ENCODE measurements at places on chromosomes 1 and 21.

DNA sequence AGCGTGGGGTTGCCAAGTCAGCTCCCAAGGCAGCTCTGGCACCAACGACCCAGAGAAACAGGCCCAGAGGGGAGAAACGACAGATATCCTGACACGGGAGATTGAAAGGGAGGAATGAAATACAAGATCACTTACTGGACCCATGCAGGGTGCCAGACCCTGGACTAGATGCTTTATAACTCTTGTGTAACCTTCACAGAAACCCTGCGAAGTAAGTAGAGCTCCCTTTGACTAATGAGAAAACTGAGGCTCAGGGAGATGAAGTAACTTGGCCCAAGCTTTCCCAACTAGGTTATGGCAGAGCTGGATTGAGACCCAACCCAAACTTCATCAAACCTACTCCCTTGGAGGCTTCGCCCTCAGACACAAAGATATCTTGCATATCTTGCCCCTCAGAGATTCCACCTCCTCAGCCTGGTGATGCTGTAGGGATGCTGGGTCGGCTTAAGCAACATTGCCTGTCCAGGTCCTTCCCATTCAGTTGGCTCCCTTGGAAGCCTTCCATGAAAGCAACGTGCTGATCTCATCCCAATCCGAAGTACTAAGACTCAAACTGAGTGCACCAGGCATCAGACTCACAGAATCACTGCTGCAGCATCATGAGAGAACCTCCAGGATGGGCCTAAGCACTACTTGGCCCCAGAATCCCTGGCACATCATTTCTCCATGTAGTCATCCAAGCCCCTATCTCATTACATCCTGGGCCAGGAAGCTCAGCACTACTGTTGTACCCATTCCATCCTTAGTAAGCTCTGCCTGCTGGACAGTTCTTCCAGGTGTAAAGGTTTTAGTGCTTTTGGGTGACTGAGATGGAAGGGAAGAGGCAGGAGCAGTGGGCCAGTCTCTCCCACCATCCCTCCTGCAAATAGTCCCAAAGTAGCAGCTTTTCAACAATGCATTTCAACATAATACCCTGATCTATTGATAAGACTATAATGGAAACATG lies 1.1 kb upstream of the IGSF9 start:
- no peak for DNase-seq

DNA sequence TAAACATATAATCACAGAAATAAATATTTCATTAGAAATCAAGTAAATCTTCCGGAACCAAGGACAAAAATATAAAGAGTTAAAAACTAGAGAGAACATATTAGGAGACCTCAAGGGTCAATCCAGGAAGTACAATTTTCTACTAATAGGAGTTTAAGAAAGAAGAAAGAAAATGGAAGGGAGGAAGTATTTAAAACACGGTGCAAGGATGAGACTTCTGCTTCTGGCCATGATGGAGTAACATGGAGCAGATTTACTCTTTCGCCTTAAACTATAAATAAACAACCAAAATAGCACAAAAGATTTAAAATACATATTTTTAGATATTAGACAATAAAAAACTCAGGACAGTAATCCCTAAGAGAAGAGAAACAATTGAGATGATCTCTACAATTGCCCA lies 12.6 kb upstream of the IFNAR1 start:
- no peak for DNase-seq

DNA sequence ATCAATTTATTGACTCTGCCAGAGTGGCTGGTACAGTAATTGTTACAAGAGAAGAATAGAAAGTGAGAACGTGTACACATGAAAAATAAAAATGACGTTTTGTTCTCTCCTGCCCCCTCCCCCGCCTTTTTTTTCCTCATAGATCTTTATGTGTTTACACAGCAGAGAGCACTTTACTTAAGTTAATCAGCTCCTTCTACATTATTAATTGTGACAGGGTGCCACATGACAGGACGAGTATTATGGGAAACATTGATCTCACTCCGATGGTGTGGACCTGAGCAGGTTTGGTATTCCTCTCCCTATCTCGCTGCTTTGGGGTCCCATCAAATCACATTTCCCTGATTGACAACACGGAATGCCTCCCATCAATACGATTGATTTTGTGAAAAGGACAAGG lies 285.7 kb downstream of the TM2D1 start:
- DNase-seq: no peak

GRCh38 chr1:207672522-207673130 lies 27.7 kb downstream of the CR1L start:
- DNase-seq: no peak

DNA sequence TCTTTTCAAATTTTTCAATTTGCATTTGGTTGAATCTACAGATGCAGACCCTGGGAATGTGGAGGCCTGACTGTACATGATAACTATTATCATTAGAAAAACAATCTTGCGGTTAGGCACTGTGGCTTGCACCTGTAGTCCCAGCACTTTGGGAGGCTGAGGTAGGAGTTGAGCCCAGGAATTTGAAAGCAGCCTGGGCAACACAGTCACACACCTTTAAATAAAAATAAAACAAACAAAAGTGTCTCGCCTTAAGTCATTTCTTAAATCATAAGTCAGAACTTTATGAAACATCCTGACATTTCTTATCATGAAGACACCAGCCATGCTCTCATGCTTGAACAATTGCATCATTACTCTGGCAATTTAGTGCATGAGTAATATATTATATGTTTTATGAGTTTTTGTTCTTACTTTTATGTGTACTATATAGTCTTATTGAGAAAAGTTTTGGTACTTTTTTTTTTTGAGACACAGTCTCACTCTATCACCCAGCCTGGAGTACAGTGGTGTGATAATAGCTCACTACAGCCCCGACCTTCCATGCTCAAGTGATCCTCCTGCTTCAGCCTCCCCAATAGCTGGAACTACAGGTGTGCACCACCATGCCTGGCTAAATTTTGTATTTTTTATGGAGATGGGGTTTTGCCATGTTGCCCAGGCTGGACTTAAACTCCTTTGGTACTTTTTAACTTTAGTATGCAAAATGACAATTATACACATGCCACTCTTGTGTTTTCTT lies 7.8 kb downstream of the TBX19 start:
- no peak for DNase-seq

DNA sequence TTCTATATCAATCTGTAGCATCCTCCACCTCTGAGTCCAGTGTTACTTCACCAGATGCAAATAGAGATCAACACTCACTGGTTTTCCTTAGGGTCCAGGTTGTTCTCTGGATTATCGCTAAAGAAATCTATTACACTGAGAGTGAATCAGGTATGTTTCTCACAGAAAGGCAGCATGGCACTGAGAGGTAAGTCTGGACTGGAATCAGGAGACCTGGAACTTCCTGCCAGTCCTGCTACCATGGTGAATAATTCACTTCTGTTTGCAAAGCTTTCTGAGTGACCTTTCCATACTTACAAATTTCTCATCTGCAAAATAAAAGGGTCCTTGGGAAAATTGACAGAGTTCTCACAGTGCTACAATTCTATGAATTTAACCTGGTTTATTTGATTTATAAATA lies 1583.3 kb downstream of the MRPL39 start:
- DNase-seq: no peak

DNA sequence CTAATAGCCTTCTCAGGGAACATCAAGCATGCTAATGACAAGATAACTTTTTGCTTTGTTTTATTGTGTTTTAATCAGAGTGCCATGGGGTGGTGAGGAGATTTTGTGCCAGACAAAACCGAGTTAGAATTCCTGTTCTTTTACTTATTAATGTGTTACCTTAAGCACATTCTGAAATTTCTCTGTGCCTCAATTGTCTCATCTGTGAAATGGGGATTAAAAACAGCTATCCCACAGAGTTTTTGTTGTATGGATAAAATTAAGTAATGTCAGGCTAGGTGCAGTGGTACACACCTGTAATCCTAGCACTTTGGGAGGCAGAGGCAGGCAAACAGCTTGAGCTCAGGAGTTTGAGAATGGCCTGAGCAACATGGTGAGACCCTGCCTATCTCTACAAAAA lies 138.0 kb downstream of the PROX1 start:
- no peak for DNase-seq

GRCh38 chr1:207815913-207816291 lies 64.0 kb downstream of the CD46 start:
- DNase-seq: no peak

- DNase-seq: no peak
Measured at GRCh38 chr1:224894915-224895314, 34.6 kb upstream of the DNAH14 start.

DNA sequence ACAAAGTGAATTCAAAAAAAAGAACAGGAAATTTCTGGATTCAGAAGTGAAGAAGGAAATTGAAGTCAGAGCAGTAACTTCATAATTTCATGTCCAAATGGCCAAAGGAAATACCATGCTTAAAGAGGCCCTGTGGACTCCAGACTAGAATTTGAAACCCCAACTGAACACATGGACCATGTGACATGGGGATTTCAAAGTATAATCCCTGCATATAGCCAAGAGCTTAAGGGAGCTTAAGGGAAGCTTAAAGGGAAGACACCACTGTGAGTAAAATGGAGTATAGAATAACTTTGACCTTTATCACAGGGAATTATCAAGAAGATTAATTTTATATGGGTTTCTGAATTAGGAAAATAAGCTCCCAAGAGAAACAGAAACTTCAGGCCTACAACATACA lies 241.8 kb upstream of the POGK start:
- DNase-seq: no peak

- no peak for DNase-seq
Measured at GRCh38 chr1:198253668-198254067, 96.9 kb downstream of the NEK7 start.

- DNase-seq: no peak
Measured at GRCh38 chr1:110267260-110267659, 57.1 kb downstream of the KCNC4 start.

- DNase-seq: no peak
Measured at GRCh38 chr1:111904478-111905218, 84.8 kb downstream of the KCND3 start.

DNA sequence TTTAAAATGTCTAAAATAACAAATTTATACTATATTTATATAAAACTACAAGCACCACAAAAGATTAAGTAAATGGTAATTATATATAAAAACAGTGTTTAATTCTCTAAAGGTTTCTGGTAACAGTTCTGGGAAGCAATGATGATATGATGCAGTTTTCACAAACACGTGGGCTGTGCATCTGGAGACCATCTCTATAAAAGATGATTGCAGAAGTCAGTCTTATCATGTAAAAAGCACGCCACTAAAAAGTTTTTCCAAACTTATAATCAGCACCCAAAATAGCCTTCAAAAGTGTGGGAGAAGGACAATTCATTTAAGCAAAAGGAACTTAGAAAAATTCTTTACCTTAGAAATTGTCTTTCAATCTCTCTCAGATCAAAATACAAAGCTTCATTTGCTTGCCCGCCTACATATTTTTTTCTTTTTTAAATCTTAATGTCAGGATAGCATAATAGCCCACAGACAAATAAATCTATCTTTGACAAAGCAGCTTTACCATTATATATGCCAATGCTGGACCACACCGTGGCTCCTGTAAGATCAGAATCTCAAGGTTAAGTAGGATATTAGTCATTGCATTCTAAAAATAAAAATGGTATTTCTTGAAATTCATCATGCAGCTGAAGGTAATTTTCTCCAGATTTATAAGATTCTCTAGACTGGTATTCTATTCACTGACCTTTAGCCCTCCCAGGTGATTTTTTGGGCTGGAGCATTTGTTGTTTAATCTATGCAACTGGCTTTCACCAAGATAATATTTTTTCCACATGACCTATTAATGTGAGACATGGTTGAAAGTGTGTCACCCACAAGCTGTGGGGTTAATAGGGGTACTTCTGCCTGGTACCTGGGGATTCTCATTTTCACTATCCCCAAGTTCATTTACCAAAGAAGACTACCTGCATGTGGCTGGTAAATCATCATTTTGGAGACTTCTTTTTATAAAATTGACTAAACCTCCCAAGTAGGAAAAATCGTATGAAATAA lies 189.6 kb upstream of the ST6GALNAC5 start:
- no peak for DNase-seq

GRCh38 chr1:157519451-157519850 lies 32.9 kb downstream of the FCRL5 start:
- DNase-seq: no peak

GRCh38 chr1:2967881-2968280 lies 53.4 kb upstream of the ACTRT2 start:
- no peak for DNase-seq

- DNase-seq: no peak
Measured at GRCh38 chr1:179230251-179230650, 774 bp upstream of the ABL2 start.

- DNase-seq: no peak
Measured at GRCh38 chr21:45867041-45867666, 114.4 kb upstream of the COL6A1 start.

- DNase-seq: no peak
Measured at GRCh38 chr1:12336413-12336812, 106.6 kb downstream of the VPS13D start.

DNA sequence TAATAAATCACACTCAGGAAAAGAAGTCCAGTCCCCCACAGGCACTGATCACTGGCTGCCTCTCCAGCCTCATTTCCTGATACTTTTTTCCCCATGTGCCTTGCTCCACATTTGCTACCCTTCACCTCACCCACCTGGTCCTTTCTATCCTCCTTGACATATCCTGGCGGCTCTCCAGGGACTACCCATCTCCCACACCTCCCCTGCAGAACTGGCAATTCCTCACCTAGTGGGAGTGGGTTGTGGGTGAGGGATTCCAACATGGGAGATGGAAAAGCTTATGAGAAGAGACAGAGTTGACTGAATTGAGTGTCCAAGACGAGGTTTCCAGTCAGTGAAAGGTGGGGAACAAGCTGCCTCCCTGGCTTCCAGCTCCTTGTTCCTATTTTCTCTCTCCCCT lies 69.6 kb downstream of the FCRL5 start:
- no peak for DNase-seq

DNA sequence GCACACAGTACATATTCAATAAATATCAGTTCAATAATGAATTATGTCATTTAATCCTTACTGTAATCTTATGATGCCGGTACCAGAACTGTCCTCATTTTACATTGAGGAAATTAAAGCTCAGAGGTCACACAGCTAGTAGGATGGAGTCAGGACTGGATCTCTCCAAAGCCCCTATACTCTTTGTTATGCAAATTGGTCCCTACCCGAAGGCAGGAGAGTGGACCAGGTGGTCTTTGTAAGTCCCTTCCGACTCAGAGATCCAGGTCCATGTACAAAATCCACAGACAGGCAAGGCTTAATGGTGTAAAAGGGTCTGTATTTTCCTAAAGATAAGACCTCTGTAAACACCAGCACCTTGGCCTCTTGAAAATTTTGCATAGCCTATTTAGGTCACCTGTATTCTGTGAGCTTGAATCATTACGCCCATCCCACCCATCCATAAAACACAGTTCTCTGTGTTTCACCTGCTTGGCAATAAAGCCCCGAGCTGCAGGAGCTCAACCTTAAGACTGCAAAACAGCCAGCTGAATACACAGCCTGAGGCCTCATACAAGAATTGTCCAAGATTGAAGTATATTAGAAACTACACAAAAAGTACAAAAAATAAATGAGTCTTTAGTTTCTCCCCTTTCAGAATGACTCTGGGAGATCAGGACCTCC lies 41.7 kb downstream of the PLXNA2 start:
- DNase-seq: no peak

GRCh38 chr21:25572861-25573310 lies 34.4 kb downstream of the MRPL39 start:
- no peak for DNase-seq

- DNase-seq: no peak
Measured at GRCh38 chr21:25097648-25098047, 509.6 kb downstream of the MRPL39 start.
